NCI-H2029 (cell line): ENCODE measurements at places on chromosomes 4 and X.

GRCh38 chr4:79225360-79225759, 100.5 kb downstream of the NAA11 start:
- DNase-seq = no peak

DNA sequence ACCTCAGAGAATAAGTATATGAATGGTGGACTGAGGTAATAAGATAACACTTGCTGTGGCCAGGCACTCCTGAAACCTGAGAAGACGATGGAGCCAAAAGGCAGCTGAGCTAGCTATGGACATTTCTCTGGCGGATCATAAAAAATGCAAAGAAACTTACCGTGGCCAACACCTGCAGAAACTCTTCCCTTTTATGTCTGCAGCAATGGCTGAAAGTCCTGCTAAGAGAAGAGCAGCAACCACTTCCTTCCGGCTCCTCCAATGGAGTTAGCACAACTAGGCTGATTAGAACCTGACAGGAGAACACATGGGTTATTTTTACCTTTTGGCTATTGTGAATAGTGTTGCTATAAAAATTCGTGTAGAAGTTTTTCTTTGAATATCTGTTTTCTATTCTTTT, 76.0 kb upstream of the MAGEB16 start:
- no peak for DNase-seq

GRCh38 chr4:118398226-118399090, 45.7 kb upstream of the PRSS12 start:
- no peak for DNase-seq

DNA sequence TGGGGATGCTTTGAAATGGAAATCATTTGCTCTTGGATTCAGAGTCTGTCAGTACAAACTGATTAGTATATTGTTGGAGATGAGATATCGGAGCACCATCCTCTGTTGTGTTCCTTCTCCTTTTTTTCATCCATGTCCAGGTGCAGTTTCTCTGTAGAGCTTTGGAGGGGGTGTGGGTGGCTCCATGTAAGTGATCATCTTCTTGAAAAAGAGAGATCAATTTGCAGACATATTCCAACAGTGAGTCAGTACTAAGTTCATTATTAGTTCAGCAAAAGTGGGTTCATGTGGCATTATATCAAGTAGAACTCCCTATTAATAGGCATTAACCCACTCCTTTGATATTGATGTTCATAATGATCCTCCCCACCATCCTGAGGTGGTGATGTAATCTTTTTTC, 18.9 kb downstream of the FRAS1 start:
- no peak for DNase-seq

- peak; percentile 6 for DNase-seq
Measured at GRCh38 chr4:10063544-10064300, 42.4 kb upstream of the SLC2A9 start.

GRCh38 chrX:19005909-19006308, 22.0 kb upstream of the PHKA2 start:
- DNase-seq = no peak

- no peak for DNase-seq
Measured at GRCh38 chr4:124152132-124152531, 560.4 kb downstream of the ANKRD50 start.

DNA sequence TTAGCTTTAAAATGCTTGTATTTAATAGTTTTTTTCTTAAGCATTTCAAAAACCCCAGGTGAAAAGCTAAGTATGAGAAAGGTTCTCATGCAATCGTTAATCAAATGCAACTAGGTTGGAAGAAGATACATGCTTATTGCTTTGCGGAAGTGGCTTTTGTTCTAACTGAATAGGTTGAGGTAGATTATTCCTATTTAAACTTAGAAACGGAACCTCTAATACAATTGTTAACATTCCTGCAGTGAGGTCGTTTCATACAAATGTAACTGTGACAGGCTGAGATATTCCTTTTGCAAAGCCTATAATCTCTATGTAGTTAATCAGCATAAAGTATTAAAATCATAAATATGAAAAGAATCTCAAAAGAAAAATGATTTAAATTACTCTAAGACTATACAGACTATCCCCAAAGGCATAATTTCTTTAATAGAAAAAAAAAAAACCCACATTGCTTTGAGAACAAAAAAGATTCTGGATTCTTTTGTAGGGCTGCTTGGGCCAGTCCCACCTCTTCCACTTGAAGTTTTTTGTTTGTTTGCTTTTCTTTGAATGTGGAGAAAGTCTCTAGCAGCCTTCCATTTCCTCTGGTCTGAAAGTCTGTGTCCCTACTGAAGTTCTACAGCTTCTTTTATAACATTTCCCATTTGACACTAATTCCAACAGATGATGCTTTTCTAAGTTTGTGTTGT, 25.6 kb upstream of the SORBS2 start:
- DNase-seq = no peak

DNA sequence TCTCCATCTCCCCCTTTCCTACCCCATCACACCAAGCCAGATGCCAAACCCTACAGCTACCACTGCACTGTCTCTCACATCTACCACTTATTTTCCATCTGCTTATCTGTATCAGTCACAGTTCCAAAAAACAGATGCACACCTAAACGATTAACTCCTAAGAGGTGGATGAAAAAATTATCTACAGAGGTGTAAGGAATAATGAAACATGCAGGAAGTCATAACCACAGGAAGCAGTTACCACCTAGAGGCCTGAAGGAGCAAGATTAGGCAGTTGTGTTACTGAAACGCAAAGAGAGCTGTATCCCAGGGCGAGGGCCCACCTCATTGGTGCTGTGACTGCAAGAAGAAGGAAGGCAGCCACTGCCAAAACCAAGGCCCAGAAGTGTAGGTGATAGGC, 87.8 kb upstream of the FAM241A start:
- no peak for DNase-seq

GRCh38 chrX:111090458-111090857, 5.5 kb upstream of the PAK3 start:
- DNase-seq = no peak

DNA sequence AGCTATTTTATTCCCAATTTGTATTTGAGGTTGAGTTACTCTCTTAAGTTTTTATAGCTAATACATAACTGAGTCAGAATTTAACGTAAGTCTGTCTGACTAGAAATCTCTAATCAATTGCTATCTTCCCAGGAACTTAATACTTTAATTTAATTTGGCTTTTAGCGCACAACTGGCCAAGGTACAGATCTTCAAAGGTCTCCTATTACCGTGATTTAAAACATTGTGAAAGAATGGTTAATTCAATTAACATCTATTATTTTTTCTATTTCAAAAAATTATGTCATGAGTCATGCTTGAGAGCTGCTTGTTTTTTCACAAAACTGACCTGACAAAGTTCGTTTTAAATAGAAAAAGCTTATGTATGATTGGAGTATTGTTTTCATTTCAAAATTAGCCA, 22.0 kb upstream of the PLA2G12A start:
- DNase-seq = no peak

GRCh38 chr4:141635736-141636081, 674 bp upstream of the IL15 start:
- DNase-seq = no peak

- no peak for DNase-seq
Measured at GRCh38 chrX:117995378-117995777, 121.2 kb downstream of the KLHL13 start.

GRCh38 chr4:11081006-11081405, 347.7 kb downstream of the HS3ST1 start:
- peak; percentile 53 for DNase-seq

- DNase-seq = no peak
Measured at GRCh38 chr4:83329521-83330110, 5.0 kb downstream of the HPSE start.

GRCh38 chr4:124973716-124974115, 261.2 kb upstream of the ANKRD50 start:
- DNase-seq = no peak

DNA sequence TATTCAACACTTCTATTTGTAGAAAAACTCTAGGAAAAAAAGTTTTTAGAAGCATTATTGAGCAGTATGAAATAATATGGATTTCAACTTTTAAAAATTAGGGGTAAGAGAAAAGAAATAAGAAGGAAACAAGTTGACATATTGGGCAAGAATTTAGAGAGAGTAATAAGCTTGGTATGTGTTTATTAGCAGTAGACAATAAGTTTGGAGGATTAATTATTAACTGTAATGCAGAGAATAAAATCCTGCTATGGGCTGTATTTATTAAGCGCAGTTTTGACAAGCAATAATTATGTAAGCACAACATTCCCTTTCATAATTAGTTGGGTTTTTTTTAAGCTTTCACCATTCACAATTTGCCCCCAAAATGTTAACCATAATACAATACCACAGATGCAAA, 162.7 kb upstream of the SLC7A11 start:
- no peak for DNase-seq

- DNase-seq = peak; percentile 94
Measured at GRCh38 chr4:89056953-89057398, at the start of gene FAM13A. Gene FAM13A, minus strand, starts transcription at chr4:89057185. Its CDS starts 221 bp downstream, at chr4:89056964.

DNA sequence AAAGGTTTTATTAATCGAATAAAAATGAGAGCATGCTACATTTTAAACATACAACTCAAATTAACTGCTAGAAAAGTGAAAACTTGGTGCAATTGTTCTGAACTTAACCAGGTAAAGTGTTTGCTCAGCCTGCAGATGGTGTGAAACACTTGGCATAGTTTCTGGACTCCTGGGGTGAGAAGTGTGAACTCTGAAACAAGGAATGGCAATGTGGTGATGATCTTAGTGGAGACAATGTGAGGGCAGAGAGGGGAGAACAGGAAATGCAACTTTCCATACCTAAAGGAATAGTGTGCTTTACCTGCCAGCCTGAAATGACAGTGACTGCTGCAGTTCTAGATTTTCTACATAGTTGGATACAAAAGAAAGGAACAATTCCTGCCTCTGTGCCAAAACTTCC, 57.4 kb downstream of the CCSER1 start:
- DNase-seq = no peak

DNA sequence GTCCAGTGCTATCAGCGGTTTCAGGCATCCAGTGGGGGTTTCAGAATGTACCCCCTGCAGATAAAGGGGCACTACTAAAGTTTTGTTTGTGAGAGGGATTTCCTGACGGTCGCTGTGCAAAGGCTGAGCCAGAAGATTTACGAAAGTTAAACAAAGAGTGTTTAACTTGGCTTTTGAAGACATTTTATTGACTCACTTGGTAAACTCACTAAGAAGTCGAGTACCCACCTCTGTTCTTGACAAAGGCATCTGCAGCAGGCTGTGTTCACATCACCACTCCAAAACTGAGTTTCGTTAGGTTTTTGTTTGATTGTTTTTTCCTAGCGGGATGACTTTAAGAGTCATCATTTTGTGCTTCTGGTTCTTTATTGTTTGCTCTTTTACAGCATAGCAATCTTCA, 143.9 kb upstream of the TBL1X start:
- no peak for DNase-seq

- DNase-seq = no peak
Measured at GRCh38 chr4:175253184-175253902, 335.2 kb downstream of the ADAM29 start.

DNA sequence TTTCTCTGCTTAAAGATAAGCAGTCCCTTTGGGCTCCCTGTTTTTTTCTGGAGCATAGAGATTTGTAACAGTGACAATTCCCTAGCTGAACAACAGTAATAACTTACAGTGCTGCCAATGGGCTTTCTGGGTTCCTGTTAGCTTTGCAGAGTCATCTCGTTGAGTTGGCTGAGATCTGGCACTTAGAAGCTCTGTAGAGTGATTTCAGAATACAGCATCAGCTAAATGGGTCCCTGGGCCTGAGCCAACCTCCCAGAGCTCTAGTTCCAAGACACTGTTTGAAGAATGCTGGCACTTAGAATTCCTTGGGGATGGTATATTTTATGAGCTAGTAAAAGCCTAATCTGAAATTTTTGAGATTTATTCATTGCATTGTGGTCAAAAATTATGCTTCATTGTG, 43.5 kb upstream of the SERTM2 start:
- DNase-seq = no peak

DNA sequence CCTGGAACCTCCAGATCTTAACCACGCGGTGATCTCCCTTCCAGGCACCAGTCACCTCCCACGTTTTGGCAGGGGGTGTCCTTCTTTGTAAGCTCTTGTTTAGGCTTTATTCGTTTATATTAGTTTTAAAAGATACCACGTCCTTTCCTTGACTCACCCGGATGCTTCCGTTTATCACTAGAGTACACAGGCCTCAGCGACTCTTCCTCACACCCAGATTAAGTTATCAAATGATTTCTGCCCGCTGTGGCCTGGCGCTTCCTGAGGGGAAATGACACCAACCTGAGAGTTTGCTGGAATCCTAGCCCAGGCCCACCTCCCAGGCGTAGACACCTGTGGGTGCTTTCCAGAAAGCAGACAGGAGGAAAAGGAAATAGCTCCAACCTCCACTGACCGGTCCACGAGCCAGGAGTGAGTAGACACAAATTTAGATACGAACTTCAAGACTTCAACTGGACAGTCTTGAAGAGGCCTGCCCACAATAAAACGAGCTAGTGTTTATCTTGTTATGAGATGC, 756 bp upstream of the ADAMTS3 start:
- no peak for DNase-seq

GRCh38 chr4:177681902-177682301, 239.7 kb upstream of the AGA start:
- DNase-seq = no peak

DNA sequence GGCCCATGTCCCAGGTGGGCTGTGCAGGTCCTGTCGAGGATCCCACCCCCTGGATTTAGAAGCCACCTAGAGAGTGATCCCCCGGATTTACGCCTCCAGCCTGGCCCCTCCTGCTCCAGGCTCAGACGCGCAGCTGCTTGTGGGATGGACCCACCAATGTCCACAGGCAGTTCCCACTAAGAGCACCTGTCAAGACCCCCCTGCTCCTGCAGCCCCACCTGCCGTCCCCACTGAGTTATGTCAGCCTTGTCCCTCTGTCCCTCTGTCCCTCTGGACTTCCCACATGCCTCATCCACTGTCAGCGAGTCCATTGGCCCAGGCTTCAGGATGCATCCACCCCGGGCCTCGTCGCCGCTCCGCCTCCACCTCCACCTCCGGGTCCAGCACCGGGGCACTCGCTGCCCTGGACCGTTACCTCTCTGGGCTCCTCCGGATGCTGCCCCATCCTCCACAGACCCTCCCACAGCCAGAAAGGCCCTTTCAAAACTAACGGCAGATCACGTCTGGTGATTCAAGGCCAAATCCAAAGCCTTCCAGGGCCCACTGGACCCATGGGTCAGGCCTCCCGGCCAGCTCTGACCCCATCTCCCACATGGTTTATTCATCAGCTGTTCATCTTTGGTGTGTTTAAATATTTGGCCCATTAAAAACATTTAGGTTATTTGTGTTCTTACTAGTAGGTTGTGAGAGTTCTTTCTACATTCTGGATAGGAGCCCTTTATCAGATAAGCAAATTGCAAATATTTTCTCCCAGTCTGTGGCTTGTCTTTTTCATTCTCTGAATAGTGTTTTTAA, 28.3 kb downstream of the HTRA3 start:
- no peak for DNase-seq

DNA sequence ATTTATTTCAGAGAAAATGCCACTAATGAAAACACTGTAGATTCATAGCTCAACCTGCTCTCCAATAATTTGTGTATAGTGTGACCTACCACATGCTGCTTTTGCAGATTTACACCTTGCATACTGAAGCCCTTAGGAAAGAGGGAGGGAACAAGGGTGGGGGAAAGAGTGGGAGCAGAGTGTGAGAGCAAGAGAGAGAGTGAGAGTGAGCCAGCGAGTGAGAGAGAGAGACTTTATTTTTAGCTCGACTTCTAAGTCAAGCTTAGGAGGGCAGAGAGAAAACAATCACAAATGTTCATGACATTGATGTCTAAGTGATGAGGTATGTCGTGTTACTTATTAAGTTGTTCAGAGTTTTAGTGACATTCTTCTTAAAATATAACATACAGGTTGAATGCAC, 112.5 kb upstream of the HAND2 start:
- DNase-seq = no peak
